Midbrain (tissue), 1 donor: ENCODE measurements at places on chromosomes 2 and 18.
A peak's percentile ranks its signal among the peaks of the same experiment; 100 is the strongest.

- DNase-seq: no peak
These were observed 172.4 kb downstream of the ZNF516 start for GRCh38 chr18:76322686-76323085.

DNA sequence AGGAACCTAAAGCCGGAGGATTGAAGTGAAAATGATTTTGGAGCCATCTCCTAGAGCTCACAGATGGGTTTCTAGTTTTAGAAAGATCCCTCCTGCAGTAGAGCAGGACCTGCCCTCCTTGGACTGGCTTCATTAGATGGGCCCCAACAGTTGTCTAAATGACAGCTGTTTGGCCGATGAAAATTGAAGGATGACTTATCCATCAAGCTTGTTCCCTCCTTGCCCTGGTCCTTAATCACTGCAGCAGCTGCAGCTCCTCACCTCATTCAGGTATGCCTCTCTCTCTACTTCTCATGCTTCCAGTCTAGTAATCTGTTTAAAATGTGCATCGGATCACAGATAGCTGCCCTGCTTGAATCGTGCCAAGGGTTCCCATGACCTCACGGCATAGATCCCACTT lies 677.6 kb downstream of the BCL11A start:
- DNase-seq: no peak

GRCh38 chr2:200095436-200095835 lies 140.1 kb downstream of the MAIP1 start:
- DNase-seq: no peak

GRCh38 chr2:84823788-84824187 lies 57.1 kb downstream of the TRABD2A start:
- no peak for DNase-seq

DNA sequence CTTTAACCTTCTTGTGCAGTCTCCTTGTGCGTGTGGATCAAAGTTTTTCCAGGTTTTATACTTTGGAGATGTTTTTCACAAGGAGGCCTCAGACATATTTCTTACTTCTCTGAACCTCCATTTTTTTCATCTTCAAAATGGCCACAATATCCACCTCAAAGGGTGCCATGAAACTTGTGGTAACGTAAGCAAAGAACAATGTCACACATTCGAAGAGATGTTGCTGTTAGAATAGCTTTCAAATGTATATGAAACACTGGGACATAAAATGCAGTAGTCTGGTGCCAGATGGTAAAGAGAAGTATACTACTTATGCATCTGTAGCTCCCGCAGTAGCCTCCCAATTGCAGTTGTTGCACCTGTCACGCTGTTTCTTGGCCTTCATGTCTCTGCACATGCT lies 2.6 kb upstream of the KRCC1 start:
- no peak for DNase-seq

DNA sequence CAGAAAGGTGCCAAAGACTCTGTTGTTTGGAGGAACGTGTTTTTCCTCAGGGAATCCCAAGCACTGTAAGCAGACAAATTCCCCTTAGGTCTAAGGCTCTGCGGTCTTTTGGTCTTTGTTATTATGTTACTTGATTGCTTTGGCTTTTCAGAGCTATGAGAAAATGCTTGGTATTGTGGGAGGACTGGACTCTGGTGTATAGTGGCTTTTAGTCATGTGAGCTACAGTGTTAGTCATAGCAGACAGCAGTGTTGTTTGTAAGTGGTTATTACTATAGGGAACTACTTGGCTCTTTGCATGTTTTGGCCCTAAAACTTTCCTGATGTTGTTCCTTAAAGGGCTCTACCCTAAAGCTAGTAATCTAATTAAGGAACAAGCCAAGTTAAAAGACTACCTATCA lies 956.2 kb upstream of the LRATD1 start:
- DNase-seq: no peak

DNA sequence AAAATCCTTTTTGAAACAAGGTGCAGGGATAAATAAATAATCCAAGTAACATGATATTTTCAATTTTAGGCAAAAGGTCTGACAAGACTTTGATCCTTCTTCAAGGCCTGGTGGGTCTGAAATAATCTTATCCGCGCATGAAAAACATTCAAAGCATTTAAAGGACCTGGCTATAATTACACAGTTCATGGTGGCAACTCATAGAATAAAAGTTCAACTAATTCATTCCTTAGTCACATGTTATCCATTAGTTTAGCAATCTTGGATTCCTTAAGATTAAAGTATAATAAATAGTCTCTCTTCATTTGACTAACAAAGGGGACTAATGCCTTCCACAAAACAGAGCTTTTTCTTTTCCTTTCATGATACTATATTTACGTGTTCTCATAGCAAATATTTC lies 21.0 kb upstream of the SLC38A11 start:
- DNase-seq: no peak

DNA sequence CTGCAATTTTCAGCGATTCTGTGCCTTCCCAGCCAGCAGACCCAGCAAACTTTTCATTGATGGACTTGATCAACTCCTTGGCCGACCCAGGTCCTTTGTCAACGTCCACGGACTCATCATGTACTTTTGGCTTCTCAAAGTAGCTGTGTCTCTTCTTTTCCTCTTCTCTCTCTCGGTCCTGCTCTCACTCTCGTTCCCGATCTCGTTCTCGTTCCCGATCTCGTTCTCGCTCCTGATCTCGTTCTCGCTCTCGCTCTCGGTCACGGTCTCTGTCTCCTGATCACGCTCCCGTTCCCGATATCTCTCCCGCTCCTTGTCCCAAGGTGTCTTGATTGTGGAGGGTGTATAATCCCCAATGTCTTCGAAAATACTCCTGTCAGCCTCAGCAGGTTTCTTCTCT lies 219.5 kb upstream of the FANCL start:
- no peak for DNase-seq

GRCh38 chr18:58288921-58289797 lies 245.1 kb downstream of the NEDD4L start:
- no peak for DNase-seq

GRCh38 chr2:142131010-142131669 lies at the start of gene LRP1B:
Gene LRP1B (minus strand): TSS chr2:142131016. CDS start chr2:142130729, 287 bp downstream.
- DNase-seq: peak; percentile 87

DNA sequence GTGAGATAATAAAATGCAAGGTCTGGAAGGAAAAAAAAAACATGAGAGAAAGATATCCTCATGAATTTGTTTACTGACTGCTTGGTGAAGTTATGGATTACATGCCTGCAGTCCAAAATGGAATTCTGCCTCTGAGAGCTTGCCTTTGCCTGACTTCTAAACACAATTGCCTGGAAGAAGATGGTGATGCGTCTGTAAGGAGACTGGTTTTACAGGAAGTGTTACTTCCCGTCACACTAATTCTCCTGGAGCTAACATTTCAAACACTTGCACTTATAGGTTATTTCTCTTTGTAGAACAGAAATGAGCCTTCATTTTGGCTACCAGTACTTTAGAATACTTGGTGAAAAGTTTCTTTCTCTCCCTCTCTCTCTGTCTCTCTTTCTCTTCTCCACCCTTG lies 884.3 kb downstream of the TSN start:
- DNase-seq: no peak

GRCh38 chr2:50443288-50443687 lies 588.6 kb downstream of the NRXN1 start:
- no peak for DNase-seq

- DNase-seq: peak; percentile 18
These were observed 76.9 kb downstream of the MYO1B start for GRCh38 chr2:191321861-191322662.

DNA sequence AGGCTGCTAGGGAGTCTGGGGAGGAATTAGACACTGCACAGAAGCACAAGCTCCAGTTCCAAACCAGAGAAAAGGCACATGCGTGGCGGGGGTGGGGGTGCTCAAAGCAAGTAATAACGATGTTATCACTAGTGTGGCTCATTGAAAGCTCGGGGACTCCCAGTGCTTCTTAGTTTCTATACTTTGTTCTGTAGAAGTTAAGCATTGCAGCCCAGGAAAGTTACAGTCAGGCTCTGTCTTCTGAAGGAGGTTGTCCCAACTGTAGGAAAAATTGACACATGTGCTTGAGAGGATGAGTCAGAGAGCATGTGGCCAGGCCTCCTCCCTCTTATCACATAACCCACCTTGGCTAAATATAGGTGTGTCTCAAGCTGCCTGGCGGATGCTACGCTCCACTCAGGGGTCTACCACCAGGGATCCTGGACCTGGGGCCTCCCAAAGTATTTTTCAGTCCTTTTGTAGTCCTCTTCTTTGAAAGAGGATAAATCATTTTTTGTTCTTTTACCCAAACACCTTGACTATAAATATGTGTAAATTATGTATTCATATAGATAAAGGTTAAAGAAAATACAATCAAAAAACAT lies 3.8 kb downstream of the GALNT5 start:
- no peak for DNase-seq

GRCh38 chr18:9067823-9068222 lies 34.7 kb upstream of the NDUFV2 start:
- DNase-seq: no peak

DNA sequence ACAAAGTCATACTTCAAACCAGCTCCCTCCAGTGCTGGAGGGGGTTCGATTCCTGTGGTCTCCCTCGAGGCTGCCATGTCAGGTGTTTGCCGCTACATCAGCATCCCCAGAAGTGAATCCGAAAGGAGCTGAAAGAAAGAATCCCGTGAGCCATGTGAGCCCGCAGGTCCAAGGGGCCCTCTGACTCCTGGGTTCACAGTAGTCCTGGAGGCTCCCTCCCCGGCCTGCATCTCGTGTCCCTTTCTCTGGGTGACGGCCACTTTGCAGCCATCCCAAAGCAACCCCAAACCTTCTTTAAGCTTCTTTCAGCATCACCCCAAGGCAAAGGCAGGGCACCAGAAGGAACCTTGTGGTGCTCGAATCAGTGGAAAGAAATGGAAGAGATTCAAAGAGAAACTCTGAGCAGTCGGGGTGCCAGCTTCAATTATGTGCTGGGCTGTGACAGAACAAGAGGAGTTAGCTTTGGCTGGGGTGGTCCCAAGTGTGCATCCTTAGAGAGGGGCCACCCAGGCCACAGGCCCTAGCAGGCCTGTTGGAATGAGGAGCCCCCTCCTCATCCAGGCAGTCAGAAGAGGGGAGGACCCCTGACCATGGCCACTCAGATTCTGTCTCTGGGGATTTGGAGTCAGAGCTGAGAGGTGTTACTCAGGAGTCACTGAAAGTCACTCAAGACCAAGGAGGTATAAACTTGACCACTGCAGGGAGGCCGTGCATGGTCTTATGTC lies 59.7 kb downstream of the CIB4 start:
- DNase-seq: no peak

- DNase-seq: no peak
These were observed 154.1 kb downstream of the HDAC4 start for GRCh38 chr2:239246723-239247122.

DNA sequence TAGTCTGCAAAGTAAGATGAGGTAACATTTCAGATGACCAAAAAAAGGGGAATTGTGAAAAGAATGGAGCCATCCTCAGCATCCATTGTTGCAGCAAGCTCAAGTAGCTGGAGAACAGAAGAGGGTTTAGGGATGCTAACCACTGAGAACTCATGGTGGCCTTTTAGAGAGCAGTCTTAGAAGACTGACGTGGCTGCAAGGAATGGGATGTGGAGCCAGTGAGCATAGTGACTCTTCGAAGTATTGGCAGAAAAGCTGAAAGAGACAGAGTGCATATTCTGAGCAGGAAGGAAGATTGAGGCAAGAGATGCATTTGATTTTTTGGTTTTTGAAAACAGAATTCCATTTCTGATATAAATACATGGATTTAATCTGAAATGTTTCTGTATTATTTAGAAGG lies 151.2 kb downstream of the UBE2E3 start:
- DNase-seq: no peak

DNA sequence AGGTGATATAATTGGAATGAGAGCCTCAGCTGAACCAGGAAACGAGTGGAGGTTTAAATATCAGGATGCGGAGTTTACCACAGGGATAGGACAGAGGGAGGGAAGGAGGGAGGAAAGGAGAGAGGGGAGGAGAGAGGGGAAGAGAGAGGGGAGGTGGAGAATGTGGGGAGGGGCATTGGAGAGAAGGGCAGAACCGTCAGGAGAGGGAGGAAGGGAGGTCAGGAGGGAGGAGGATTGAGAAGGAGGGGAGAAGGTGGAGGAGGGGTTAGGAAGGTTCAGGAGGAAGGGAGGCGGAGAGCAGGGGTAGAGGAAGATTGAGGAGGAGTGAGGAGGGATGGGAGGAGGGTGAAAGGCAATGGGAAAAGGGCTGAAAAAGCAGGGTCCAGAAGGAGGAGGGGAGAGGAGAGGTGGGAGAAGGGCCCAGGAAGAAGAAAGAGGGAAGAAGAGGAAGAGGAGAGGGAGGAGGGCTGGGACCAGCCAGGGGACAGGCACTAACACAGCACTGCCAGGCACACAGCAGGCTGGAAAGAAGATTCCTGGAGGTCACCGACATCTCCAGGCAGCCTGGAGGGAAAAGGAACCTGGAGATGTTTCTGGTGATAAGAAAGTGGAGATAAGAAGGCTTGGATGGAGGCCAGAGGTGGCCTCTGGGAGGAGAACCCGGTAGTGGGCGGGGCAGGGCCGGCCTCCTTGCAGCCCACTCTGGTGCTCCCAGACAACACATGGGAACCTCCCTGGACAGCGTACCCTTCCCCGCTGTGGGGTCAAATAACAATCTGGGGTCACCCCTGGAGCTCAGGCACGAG lies 176.7 kb upstream of the SMAD2 start:
- no peak for DNase-seq

DNA sequence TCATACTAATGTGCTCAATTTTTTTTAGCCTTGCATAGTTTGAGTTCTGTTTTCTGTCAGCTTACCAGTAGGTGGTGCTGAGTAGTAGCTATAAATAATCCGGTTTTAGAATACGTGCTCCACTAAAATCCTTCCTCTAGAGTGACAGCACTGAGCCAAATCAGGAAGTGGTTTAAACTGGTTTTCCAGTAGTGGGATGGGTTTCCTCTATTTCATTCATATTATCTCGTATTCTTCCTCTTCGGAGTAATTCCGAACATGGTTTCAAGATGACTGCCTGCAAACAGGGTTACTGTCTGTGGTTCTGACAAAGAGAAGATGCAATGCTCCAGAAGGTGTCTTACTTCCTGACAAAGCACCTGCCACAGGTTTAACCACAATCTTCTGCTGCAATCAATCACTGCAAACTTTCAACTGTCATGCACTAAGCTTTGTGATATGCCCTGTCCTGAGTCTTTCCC lies 496.9 kb upstream of the VRK2 start:
- no peak for DNase-seq

- no peak for DNase-seq
These were observed 103.9 kb upstream of the GULP1 start for GRCh38 chr2:188187726-188188125.

- no peak for DNase-seq
These were observed 72.6 kb upstream of the SMAD7 start for GRCh38 chr18:49023271-49023937.

DNA sequence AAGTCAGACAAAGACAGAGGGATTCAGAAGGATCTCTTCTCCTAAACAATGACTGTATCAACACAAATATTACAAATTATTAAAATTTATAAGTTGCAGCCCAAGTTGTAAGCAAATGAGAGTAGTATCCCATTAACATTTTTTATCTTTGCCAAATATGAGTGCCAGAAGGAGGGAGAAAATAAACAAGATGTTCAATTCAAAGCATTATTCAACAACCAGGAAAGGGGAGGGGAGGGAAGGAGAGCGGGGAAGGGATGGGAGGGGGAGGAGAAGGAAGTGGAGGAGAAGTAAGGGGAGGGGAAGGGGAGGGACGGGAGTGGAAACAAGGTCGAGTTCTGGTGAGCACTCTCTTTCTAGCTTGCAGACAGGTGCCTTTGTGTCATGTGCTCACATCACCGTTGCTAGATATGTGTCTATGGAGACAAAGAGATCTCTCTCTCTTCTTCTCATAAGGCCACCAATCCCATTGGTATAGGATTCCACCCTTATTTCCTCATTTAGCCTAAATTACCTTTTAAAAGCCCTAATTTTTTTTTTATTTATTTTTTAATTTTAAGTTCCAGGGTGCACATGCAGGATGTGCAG lies 679.6 kb upstream of the CHAC2 start:
- DNase-seq: no peak

GRCh38 chr2:168976034-168976654 lies 55.0 kb downstream of the ABCB11 start:
- DNase-seq: no peak
